Midbrain (tissue), 1 donor: ENCODE measurements at places on chromosomes 5 and 9.

DNA sequence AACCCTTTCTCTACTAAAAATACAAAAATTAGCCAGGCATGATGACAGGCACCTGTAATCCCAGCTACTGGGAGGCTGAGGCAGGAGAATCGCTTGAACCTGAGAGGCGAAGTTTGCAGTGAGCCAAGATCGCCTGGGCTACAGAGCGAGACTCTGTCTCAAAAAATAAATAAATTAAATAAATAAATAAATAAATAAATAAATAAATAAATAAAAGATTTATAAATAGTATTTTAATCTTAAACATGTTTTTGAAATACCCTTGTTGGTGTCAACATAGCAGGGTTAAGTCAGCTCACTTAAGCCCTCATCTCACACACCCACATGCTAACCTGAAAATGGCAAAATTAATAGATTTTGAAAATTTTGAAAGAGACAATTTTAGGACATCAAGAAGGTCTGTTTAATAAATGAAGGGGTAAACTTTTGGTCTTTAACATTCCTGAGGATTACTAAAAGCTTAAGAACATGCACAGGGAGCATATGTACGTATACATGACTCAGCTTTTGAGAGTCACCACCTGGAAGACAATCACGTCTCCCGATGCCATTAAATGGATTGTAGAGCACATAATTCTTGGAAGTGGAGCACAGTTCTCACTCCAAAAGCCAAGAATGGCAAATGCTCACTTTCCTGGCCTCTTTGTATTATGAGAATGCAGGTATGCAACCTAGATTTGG, 202.5 kb downstream of the GDNF start:
- no peak for DNase-seq

GRCh38 chr9:14535161-14535955, 157.9 kb downstream of the ZDHHC21 start:
- DNase-seq: no peak

DNA sequence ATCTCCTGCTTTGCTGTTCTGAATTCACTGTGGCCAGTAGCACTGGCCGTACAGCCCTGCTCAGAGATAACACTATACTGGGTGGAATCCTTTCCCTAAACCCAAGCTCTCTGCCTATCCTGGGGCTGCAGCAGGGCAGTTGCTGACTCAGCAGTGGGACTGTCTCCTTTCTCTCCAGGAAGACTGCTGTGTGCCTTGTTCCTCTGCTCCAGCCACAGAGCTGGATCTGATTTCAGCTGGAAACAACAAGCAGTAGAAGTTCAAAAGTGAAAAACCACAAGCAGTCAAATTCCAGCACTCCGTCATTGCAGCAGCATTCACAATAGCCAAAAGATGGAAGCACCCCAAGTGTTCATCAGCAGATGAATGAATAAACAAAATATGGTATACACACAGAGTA, 105.0 kb downstream of the FBXL7 start:
- DNase-seq: no peak

GRCh38 chr9:72579190-72579589, 57.8 kb downstream of the TMC1 start:
- no peak for DNase-seq

DNA sequence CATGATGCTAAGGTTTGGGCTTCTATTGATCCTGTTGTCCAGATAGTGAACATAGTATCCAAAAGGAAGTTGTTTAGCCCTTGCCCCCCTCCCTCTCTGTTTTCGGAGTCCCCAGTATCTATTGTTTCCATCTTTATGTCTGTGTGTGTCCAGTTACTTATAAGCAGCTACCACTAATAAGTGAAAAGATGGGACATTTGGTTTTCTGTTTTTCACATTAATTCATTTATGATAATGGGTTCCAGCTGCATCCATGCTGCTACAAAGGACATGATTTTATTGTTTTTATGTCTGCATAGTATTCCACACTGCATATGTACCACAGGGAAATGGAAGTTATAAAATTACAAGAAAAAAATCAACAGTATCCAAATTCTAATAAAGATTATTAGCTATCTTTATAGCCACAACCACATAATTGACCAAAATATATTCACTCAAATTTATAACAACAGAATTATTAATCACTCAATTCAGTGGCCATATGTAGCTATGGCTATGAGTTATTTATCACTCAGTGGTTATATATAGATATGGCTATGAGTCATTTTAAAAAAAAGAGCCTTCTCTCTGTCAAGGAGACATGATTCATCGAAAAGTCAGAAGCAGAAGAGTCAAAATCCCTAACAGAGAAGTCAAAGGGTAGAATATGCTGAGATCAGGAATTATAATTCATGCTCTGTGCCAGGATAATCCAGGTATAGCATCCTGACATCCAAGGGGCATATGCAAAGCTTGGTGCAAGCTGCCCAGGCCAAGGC, 367.5 kb downstream of the DEPDC1B start:
- DNase-seq: no peak

DNA sequence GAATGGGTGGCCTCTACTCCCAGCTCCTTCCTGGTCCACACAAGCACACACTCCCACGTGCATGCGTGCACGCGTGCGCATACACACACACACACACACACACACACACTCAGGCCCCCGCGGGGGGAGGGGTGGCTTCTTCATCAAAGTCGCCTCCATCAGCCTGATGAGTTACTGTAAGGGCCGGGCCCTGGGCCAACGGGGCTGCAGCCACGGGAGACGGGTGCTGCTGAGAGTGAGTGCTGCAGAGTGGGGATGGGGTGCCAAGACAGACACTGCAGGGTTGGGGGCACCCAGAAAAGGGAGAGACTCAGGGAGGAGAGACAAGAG, 18.1 kb downstream of the CNTFR start:
- DNase-seq: no peak
